Ecto neural progenitor cell (in vitro differentiated cells): ENCODE measurements at places on chromosomes 3 and 15.

- DNase-seq, result no peak
Measured at GRCh38 chr3:189813647-189814240, 182.6 kb downstream of the TP63 start.

- no peak for DNase-seq
Measured at GRCh38 chr3:9141928-9142289, 107.5 kb downstream of the SRGAP3 start.

GRCh38 chr15:99425657-99426301 is 140.0 kb upstream of the MEF2A start:
- DNase-seq, result no peak

GRCh38 chr3:123028233-123028828 is 768 bp upstream of the SEMA5B start:
- DNase-seq, result no peak

- no peak for DNase-seq
Measured at GRCh38 chr3:103167850-103168249, 733.0 kb downstream of the ZPLD1 start.

DNA sequence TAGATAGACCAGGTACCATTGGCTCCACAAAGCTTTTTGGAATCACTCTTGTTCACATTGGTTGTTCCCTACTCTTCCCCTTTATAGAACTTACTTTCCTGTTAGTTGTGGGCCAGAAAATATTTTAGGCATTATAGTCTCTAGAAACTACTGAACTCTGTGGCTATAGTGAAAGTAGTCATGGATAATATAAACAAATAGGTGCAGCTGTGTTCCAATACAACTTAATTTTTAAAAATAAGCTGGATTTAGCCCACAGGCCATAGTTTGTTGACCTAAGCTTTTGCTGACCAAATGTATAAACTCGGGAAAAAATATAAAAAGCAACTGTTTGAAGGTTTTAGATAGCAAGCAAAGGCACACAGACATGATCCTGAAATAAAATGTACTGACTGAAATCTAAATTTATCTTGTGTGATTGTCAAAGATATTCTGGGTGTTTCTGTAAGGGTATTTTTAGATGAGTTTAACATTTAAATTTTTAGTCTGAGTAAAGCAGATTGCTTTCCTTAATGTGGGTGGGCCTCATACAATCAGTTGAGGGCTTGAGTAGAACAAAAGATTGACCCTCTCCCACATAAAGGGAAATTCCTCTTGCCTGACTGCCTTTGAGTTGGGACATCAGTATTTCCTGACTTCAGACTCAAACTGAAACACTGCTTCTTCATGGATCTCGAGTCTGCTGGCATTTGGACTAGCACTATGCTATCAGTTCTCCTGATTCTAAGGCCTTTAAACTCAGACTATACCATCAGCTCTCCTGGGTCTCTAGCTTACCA is 13.2 kb downstream of the IQCB1 start:
- no peak for DNase-seq

DNA sequence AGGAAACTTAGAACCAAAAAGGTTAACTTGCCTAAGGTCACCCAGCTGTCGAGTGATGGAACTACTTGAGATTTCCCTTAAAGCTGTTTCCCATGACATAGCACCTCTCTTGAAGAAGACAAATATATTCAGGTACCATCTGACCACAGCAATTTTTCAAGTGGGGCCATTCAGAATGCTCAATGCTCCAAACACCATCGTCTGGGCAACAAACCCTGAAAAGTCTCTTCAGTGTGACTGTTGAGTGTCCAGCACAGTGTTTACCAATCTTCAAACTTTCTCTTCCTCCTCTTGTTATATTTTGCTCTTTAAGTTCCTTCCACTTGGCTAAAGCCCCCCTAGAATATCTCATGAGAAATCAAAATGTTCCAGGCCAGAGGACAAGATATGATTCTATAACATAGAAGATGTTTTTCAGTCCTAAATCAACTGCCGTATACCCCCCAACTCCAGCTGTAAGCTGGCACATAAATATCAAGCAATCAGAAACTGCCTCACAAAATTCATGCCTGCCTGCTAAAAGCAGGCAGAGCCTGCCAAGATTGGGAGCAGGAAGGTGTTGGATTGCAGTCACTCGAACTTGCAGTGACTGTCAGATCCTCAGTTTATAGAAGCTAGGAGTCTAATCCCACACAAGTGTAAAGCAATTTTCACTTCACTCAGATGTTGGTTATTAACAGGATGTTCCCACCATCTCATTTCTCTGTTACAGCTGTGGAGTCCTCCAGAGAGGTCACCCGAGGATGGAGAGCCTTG is 230.5 kb upstream of the MRPL3 start:
- no peak for DNase-seq

- DNase-seq, result no peak
Measured at GRCh38 chr15:38049891-38050290, 115.5 kb downstream of the TMCO5A start.

DNA sequence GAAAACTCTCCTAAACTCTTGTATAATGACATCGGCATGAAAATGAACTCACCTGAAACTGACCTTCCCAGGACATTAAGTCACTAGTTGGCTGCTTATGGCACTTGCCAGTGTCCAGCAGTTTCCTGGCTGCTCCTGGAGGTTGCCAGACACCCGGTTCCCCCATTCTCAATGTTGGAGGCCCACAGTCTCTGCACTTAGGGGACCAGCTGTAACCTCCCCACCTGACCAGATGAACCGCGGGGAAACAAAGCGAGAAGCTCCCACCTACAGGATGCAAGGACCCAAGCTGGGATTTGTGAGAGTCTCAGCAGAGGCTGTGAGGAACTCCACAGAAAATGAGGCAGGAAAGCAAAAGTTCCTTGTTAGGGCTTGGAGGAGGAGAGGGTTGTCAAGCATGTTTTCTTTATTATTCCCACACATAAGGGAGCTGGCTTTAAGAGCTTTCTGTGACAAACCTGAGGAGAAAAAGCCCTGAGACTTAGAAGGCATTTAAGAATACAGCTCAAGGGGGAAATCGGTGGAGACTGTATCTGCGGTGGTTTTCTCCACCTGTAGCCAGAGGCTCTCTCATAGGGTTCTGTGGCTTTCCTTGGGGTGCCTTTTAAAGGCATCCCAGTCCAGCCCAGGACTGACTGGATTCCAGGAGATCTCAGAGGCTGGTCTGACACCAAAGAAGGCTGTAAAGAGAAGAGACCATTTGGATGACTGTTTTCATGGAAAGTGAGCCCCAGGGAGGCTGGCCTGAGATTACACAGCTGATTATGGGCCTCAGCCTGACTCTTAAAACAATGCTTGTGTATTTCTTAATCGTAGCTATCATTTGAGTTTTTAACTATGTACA is 4.6 kb downstream of the TPM1 start:
- DNase-seq, result no peak

DNA sequence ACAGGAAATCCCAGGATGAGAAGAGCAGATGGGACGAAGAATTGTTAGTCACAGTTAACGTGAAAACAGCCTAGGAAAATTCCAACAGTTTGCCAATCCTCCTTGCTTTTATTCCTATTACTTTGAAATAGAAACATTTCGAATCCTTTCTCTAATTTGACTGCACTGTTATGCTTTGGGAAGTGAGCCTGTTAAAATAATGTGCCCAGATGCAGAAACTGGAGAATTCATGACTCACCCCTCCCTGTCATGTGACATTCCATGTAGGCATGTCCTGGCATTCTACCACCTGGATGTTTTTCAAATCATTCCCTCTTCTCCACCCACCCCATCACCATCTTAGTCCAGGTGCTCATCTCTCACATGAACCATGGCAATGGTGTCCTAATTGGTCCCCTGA is 107.3 kb downstream of the MINAR1 start:
- no peak for DNase-seq

DNA sequence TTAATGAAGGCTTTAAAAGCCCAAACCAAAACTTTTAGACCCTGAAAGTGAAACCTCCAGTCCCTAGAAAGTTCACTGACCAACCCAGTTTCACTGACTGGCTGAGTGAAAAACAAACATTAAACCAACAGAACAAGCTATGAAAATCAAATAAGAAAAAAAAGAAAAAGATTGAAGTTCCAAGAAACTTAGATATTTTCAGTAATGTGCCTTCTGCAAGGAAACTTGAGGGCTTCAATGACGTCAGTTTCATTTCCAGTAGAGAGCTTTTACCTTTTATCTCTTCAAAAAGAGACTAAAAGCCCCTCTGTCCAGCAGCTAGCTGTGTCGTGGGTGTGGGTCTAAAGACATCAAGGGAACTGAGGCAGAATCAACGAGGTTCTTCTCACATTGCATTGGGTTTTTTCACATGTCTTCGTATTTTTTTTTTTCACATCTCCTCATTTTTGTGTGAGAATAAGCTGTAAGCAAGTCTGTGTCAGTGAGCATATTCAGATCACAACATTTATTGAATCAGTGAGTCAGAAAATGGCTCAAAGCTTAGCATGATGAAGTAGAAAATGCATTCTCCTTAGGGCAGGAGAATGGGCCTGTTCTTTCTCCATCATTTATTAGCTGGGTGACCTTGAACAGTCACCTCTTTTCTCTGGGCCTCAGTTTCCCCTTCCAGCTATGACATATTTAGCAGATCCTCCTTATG is 54.8 kb upstream of the BCL6 start:
- no peak for DNase-seq

DNA sequence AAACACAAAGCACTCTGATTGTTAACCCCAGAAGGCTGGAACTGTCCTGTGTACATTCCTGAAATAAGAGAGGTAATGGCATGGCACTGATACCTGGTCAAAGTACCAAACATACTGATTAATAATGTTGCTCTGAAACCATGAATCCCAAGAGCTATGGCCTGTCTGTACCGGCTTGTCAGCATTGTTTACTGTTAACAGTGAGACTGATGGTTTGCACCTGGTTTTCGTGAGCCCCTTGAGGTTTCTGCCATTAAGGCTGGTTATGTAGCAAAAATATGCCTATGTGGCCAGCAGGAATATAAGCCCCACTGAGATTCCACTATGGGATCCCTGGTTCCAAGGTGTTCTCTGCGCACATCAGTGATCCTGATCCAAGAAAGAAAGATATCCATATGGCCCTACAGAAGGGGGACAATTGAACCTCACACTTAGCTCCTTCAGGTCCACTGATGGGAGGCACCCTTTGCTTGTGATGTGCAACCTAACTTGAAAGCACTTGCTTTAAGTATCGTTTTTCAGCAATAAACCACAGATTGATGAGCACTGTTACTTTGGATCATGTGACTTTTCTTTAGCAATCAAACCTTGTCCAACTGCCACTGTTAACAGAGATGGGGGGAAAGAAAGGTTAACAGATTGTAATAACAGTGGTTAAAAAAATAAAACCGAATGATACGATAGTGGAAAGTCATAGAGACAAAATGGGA is 65.2 kb downstream of the TBL1XR1 start:
- no peak for DNase-seq

DNA sequence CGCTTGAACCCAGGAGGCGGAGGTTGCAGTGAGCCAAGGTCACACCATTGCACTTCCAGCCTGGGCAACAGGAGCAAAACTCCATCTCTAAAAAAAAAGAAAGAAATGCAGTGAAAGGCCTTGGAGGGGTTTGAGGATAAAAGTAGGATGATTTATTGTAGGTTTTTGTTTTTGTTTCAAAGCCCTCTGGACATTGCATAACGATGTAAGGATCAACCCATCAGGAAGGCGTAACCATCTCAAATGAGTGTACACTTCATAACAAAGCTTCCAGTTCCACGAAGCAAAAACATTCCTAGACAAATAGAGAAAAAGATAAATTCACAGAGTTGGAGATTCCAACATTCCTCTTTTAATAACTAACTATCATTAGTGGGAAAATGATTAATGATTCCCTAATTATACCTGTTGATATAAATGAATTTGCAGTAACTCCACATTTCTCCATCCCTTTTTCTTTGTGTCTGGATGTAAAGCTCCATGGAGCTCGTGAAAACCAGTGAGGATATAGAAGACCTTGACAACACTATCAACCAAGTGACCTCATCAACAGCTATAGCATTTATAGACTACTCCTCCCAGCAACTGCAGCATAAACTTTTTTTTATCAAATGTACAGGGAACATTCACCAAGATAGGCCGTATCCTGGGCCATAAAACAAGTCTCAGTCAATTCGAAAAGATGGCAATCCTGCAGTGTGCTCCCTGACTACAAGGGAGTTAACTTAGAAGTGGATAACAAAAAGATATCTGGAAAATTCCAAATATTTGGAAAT is 48.7 kb upstream of the PPP4R2 start:
- DNase-seq, result no peak

GRCh38 chr3:38454178-38454883 is 641 bp downstream of the ACVR2B start:
- peak; percentile 77 for DNase-seq

- no peak for DNase-seq
Measured at GRCh38 chr3:149042789-149043386, 43.4 kb downstream of the HLTF start.

- DNase-seq, result no peak
Measured at GRCh38 chr3:50246517-50246954, 10.5 kb downstream of the GNAI2 start.

- DNase-seq, result peak; percentile 46
Measured at GRCh38 chr3:51434746-51435327, 43.8 kb downstream of the RBM15B start.

DNA sequence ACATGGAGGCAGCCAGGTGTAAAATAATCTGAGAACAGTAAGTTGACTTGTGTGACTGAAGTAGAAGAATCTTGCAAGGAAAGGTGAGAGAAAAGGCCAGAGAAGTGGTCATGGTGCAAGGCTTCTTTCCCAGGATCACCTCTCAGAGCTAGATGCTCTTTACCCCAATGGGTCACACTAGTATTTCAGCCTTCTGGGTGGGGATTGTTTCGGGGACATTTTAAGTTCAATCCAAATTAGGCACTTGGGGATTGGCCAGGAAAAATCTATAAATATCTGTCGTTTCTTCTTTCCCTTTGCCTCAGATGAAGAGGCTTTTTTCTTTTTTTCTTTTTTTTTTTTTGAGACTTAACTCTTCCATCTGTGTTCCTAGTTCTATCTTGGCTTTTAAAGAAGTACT is 188.0 kb downstream of the KLHL25 start:
- DNase-seq, result no peak

DNA sequence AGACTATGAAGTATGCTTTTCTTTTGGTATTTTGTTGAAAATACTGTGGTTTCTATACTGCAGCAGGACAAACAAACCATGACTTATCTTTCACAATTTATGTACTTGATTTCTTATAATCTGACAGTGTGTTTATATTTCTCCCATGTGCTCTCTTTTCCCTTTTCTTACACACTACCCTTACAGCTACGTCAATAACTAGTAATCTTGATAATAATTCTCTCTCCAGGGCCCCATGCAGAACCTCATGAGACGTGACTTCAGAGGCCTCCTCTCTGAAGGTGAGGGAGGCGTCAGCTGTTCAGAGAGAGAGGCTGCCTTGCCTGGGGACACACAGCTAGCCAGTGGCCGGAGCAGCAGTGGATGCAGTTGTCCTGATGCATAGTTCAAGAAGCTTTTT is 35.9 kb downstream of the KY start:
- DNase-seq, result peak; percentile 9

- no peak for DNase-seq
Measured at GRCh38 chr3:179348325-179349013, 960 bp downstream of the MFN1 start.

DNA sequence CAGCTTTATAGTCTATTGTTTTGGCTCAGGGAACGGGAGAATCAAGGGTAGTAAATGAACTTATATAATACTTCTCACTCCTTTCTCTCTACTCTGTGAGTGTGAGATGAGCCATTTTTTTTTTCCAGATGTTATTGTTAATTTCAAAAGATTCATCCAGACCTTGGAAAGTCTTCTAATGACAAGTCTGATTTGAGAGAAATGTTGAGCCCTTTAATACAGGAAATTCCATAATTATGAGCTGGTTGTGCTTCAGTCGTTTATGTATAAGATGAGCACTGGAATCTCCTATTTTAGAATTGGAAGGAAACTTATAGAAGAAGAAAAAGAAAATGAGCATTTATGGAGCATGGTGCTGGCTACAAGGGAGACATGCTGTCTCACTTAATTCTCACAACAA is 92.0 kb downstream of the FBN1 start:
- no peak for DNase-seq

GRCh38 chr15:44735482-44736180 is 697 bp upstream of the TRIM69 start:
- no peak for DNase-seq
